ENCODE measurements at places on chromosomes 11 and 22.
A peak's percentile ranks its signal among the peaks of the same experiment; 100 is the strongest.

- DNase-seq, result no peak
Observed at GRCh38 chr22:34210301-34210700, 290.0 kb upstream of the LARGE1 start.

GRCh38 chr11:2975594-2975993, 16.5 kb downstream of the NAP1L4 start:
- peak; percentile 60 for DNase-seq

- no peak for DNase-seq
Observed at GRCh38 chr11:130785380-130786116, 130.7 kb downstream of the SNX19 start.

DNA sequence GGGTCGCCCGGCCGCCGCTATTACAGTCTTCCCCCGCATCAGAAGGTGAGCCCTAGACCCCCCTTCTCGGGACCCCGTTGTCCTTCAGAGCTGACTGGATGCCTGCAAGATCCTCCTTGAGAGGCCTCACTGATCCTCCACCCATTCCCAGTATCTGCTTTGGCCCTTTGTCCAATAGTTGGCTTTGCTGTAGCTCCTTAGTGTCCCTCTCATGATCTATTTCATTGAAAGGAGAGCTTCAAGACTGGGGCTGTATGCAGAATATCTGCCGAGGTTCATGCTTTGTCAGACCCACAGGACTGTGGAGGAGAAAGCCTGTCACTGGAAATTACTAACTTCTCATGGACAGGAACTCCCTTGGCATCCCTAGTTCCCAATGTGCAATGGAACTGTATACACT, 499 bp downstream of the DLAT start:
- DNase-seq, result no peak

DNA sequence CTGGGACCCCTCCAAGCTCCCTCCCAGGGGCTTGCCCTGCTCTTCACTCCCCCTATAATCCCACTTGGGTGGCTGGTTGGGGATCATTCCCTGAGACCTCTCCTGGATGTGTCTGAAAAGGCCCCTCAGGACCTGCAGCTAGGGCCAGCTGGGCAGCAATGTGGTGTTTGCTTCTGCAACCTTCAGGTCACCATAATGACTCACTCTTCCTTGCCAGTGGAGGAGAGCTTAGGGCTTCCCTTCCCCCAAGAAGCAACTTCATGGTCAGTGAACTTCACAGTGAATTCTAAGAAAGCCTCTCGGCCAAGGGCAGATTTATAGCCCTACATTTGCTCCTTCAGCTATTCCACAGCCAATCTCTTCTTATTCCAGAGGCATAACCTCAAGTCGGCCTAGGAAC, 45.1 kb upstream of the TSPAN18 start:
- no peak for DNase-seq

DNA sequence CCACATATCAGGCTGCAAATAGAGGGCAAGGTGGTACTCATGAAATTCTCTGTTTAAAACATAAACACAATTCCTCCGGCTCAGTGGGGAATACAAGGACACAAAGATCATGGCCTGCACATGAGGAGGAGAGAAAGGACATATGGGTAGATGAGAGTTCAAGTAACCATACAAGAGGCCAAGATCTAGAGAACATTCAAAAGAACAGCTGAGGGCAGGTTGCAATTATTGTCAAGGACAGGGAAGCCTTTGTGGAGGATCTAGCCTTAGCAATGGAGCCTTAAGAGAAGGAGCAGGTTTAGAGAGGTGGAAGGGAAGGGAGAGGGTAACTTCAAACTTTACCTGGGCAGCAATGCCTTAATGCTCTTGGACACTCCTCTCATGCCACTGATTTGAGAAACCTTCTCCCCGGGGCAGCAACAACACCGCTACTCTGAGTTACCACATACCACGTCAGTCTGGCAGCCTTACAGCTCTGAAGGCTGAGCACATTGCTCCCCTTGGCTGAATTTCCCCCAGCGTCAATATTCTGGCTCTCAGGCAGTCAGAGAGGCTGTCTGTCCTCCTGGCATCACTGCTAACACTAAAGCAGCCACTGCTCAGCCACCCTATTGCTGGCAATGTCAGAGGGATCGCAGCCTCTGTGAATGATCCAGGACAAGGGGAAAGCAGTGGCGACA, 55.5 kb downstream of the CLPB start:
- no peak for DNase-seq

DNA sequence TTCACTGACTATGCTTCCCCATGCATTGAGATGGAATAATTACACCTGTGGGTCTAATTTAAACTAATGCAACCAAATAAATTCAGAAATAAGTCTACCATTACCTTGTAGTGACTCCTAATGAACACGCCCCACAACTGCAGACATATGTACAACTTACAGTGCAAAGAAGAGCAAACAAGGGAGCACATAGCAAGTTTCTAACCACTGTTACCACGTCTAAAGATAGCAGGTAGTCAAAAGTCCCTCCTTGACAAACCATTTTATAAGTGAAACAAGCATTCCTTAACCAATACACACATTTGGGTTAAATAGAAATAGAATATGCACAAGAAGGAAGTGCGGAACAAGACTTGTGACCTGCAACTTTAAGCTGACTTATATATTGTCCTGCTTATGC, 20.6 kb downstream of the PHF21A start:
- DNase-seq, result peak; percentile 36

GRCh38 chr11:35210876-35211546, 72.0 kb downstream of the CD44 start:
- DNase-seq, result no peak

DNA sequence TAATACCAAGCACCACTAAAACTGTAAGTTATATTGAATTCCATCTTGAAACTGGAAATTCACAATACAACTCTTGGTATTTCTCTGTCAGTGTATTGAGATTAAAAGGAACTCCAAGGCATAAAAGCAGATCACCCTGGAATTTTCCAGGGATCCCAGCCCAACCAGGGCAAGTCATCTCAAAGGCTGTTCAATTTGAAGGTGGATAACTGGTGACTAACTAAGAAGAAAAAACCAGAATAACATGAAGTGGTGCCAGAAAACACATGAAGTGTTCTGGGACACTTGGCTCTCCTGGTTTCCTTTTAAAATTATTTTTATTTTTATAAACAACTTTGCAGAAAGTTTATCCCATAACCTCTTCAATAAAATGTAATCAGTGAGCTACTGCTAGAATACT, 7.8 kb upstream of the BMAL1 start:
- no peak for DNase-seq

DNA sequence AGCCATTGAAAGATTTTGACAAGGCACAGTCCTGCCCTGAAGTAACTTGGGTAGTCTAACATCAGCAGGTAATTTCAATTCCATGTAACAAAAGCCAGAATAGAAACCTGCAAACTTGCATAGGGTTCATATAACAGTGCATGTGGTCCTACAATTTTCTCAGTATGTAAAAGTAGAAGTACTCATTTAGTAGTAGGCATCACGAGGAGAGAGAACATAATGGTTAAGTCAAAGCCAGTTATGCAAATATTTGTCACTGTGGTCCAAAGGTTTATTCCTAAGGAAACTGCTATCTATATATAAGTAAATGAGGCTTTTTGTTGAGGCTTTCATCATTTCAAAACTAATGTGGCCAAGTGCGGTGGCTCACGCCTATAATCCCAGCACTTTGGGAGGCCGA, 10.1 kb downstream of the ATP5MG start:
- no peak for DNase-seq

DNA sequence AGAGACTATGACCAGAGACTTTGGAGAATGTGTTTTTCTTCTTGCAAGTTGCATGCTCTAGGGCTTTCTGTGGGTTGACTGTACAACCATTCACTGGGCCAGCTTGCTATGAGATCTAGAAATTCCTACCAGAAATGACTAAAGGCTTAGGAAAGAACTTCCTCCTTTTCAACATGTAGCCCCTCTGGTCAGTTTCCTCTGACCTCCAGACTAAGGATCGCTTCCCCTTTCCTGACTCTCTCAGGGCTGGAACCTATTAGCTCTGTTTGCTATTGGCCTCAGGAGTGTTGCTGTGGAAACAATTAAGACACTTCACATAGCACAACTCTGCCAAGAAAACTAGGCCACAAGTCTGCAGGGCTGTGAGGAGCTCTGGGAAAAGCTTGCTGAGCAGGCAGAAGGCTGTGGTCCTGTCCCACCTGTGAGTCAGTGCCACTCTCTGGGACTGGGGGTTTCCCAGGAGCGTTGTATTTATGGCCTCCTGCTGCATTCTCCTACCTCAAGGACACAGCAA, 10.7 kb downstream of the CRY2 start:
- DNase-seq, result no peak

- no peak for DNase-seq
Observed at GRCh38 chr22:36588285-36588684, 59.3 kb upstream of the EIF3D start.

GRCh38 chr11:13997881-13998280, 35.4 kb downstream of the SPON1 start:
- DNase-seq, result no peak

GRCh38 chr22:42933485-42934091, 76.5 kb upstream of the ARFGAP3 start:
- peak; percentile 58 for DNase-seq

DNA sequence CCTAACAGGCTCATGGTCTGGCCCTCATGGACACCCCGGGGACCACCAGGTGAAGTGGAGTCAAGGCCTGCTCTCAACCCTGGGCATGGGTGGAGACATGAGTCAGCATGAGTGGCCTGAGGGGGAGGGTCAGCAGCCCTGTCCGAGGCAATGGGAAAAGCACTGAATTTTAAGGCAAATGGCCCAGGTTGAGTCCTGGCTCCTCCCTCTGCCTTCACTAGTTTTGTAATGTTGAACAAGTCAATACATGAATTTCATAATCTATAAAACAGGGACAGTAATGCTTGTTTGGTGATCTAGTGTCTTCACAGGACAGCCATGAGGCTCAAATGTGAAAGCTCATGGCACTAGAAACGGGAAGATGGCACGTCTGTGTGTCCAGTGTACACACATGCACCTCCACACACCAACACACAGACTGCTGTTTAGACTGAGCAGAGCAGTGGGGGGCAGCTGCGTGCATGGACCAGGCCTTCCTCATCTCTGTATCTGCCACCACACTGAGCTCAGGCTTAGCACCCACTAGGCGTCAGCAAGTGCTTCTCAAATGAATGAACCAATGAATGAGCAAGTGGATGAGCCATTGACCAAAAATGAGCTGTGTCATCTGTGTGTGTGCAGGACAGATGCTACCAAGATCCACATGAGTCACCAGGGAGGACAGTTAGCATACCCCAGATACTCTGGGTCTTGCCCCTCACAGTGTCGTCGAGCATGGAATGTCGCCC, 63.4 kb downstream of the NRXN2 start:
- DNase-seq, result peak; percentile 74

DNA sequence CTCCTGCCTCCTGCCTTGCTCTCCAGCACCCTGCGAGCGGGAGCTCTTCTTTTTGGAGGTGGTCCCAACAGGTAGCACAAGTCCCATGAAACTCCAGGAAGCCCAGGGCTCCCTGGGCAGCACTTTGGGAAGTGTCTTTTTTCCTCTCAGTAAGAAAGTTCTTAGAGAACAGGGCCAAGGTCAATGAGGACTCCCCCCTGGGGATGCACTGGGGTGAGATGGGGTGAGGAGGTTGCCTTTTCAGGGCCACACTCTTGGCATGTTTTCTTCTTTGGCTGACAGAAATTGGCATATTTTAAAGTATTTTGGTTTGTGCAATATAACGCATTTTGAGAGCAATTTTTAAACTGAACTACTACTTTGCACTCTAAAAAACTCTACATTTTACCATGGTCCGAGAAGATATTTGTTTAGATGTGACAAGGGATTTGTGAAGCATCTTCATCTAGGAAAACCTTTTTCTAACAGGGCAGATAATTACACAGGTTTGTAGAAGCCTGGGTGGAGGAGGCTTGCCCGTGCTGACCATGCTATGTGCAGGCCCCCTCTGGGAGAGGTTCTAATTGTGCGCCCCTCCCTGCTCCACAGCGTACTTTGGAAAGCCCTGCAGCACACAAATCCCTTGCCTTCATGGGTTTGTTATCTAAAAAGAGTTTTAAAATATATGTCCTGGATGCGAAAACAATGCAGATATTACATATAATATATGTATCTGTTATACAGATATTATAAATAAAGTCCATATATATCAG, 140.4 kb downstream of the WNT7B start:
- no peak for DNase-seq

DNA sequence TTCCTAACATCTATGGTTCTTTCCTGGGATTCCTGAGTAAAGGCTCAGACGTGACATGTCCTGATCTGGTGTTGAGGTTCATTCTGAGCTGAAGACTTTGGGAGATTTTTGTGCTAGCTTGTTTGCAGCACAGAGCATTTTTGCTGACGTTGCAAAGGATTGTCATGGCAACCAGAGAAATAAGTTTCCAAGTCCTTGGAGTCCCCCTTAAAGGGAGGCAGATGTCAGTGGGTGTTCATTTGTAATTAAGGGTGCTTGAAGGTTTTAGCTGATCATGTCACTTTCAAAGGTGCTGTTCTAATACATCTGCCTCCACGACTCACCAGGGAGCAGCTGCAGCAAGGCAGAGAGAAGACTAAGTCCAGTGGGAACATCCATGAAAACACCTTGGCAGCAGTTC, 5.4 kb upstream of the SYN3 start:
- DNase-seq, result no peak

DNA sequence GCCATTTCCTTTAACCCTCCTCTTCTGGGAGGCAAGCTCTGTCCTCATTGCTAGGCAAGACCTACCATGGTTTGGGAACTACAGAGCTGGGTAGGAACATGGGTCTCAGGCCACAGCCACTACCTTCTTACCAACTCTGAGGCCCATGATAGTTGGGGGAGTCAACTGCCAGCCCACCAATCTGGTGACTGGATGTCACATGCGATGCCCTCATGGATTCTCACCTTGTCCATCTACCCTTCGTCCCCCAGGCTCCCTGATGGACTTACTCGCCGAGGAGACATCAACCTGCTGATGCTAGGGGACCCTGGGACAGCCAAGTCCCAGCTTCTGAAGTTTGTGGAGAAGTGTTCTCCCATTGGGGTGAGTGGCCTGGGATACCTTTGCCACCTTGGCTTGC, 13.7 kb downstream of the MCM5 start:
- no peak for DNase-seq

DNA sequence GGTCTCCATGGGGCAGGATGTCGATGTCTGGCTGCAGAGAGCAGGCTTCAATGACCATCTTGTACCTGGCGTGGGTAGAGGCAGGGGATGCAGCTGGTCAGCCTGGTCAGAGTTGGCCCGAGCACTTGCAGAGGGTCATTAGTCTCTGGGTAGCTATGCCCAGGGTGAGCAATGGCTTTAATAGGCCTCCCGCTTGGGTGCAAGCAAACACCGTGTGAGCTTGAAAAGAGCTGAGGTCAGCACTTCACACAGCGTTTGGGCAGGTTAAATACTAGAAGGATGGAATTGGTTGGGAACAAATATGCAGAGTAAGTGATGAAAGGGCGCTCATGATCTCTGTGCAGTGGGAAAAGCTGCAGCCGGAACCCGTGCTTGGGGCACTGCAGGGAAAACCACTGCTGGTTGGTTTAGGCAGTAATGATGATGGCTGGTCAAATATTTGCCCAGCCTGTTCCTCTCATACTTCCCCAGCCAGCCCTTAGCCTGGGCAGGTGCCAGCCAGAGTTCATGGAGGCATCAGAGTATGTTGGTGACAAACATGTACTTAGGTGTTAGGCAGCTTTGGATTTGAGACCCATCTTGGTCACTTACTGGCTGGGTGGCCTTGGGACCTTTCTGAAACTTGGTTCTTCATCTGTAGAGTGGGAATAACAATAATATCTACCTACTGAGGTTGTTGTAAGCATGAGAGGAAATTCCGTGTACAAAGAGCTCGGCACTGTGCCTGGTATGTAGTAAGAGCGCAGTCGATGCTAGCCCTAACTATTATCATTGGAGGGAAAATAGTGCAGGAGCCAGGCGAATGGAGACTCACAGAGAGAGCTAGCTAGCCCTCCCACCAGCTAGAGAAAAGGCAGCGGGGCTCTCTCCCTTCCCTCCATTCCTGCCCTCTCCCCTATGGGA, 25.2 kb upstream of the KCNJ11 start:
- no peak for DNase-seq
